ENCODE measurements at places on chromosomes 13 and 19. TPM values are rescaled to one million over a fixed set of nuclear protein-coding genes. Genes with fewer than 3 reads are reported as not detected.

DNA sequence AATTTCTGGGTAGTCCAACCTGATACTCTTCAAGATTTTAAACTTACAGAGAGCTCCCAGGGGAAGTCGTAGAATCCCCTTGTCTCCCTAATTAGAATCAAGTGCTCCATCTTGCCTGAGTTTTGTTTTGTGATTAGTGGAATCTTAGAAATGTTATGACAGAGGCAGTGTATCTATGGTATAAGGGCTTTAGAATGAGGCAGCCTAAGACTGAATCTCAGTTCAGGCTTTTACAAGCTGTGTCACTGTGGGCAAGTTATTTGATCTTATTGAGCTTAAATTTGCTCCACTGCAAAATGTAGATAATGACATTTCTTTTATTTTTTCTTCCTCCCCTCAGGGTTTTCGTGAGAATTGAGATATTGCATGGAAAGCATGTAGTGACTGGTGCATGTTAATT is 215.5 kb downstream of the POSTN start:
- DNase-seq = no peak

- DNase-seq = no peak
Measured at GRCh38 chr13:112845511-112846144, 123.4 kb upstream of the MCF2L start.

DNA sequence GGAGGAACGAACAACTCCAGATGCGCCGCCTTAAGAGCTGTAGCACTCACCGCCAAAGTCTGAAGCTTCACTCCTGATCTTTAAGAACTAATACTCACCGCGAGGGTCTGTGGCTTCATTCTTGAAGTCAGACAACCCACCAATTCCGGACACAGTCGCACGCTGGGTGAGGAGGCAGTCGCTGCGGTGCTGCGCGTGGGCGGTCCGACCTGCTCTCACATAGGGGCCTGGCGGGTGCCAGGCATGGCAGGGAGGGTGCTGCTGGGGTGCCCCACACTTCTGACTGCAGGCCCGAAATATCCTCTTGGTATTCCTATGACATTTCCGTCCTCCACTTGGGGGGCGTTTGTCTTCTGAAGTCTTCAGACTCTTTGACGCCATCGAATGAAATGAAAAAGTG is 7.4 kb upstream of the MICU2 start:
- DNase-seq = no peak

- peak; percentile 75 for DNase-seq
Measured at GRCh38 chr19:48608798-48609263, 2.3 kb downstream of the SPACA4 start.

DNA sequence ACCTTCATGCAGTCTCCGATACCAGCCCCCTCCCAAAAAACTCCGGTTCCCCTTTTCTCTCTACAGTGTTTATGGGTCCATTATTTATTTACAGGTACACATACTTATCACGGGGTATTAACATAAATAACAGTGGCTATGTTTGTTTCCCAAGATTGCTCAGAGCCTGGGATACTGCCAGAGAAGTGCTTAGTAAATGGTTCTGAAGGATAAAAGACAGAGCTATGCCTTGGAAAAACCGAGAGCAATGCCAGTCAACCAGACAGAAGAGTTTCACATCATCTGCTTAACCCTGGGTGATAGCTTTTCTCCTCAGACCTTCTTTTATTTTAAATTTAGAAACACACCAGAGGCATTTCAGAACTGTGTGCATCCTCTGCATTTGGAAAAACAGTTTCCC is 61.3 kb downstream of the NUFIP1 start:
- DNase-seq = no peak

- DNase-seq = no peak
Measured at GRCh38 chr13:50026788-50027473, 11.7 kb downstream of the KCNRG start.

GRCh38 chr19:32662186-32662585 is 12.8 kb downstream of the ANKRD27 start:
- DNase-seq = no peak

DNA sequence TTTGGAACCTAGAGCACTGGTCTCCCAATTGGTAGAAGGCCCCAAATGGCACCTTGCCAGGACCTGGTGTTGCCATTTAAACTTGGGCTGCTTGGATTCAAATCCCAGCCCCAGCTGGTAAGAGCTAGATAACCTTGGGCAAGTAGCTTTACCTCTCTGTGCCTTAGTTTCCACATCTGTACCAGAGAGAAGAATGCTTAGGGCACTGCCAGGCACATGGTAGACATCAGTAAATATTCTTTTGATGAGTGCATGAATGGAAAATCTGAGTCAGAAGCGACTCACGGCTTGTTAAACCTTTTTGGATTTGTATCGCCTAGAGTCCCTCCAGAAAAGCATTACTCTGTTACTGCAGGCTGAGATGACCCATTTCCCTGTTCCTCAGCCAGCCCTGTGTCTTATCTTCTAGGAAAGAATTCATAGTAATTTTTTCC is 90.9 kb downstream of the SIPA1L3 start:
- DNase-seq = no peak

IZUMO4 gene
- 11.9 TPM for total RNA-seq

DNA sequence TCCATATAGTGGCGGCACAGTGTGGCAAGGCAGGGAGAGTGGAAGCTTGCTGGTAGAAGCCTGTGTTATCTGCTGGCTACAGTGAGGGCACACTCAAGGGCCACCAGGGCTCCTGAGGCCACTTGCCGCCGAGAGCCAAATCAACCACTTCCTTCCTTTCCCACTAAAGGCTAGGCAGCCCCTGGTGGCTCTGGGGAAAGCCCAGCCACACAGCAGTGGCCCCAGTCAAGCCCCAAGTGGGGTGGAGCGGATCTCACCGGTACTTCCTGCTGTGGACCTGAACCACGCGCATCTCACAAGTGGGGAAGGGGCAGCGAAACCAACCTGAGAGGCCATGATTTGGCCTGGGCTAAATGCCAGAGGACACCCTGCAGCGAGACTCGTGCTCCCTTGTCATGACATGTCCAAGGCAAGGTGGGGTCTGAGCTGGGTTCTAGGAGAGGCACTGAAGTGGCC is 21.9 kb upstream of the SLC35E1 start:
- DNase-seq = peak; percentile 82

PALM3 gene
- not detected for total RNA-seq

DNA sequence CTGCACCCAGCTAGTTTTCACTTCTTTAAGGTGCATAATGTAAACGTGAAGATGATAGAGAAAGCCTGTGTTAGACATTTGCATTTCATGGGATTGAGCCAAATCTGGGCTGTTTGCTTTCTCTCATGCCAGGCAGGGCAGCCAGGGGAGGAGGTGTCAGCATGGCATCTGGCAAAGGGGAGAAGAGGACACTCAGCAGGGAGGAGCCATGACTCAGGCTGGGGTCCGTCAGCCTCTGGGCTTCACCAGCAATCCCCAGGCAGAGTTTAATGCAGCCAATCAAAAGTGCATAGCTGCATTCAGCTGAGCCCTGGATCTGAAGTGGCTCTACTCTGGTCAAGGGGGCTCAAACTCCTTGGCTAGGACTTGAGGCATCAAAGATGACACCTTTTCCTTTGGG is 23.5 kb downstream of the EBPL start:
- DNase-seq = no peak

ZNF471 gene
- total RNA-seq = 0.71 TPM

DNA sequence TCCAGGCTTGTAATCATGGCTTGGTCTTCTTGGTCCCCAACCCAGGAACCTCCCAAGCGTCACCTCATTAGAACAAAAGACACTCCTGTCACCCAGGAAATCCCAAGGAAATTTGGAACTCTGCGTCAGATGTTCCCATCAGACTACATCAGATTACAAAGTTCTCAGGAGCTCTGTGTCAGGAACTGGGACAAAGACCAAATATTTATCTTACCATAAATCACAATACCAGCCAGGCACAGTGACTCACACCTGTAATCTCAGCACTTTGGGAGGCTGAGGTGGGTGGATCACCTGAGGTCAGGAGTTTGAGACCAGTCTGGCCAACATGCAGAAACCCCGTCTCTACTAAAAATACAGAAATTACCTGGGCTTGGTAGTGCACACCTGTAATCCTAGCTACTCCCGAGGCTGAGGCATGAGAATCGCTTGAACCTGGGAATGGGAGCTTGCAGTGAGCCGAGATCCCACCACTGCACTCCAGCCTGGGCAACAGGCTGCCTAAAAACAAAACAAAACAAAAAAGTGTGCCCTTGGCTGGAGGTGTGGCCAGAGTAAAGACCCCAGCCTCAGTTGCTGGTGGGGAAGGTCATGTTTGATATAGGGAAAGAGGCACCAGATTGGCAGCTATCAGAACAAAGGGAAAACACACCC is 16.7 kb upstream of the CCDC124 start:
- DNase-seq = no peak

DNA sequence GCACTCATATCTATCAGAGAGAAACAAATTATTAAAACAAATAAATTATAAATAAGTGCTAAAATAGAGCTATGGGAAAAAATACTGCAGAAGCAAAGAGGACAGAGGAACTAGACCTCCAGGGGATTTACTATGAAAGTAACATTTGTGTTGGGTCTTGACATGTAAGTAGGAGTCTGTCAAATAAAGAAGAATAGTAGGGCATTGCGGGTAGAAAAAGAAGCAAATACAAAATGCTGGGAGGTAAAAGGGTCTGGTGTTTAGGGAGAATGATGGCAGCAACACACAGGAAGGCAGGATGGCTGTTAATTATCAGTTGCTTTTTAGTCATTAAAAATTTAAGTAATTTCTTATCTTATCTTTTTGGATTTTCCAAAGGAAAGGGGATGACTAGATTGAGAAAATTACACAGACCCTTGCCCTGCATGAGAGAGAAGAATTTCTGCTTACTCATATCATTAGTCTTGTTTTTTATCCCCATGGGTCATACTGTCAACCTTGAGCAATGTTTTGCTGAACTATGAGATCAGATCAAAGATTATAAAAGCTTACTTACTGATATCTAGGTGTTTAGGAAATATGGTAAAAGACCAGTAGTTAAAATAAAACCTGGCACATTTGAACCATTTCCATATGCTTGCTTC is 472.7 kb downstream of the DIAPH3 start:
- no peak for DNase-seq

TRIP10 gene
- 1.7 TPM for total RNA-seq

DNA sequence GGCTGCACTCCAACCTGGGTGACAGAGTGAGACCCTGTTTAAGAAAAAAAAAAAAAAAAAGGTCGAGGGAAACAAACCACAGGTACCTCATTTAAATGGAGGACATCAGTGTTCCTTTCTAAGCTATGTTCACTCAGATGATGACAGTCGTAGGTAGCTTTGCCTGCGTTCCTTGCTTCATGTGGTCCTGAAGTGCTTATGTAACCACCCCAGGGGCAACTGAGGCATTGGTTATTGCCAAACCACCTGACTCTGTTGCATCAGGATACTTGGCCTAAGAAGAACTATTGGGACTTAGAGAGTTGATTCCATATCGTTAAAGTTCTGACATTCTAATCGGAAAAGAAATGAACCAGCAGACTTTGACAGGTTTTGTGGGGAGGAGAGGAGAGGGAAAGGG is 51.7 kb downstream of the SPATA13 start:
- DNase-seq = no peak

TLE6 gene
- not detected for total RNA-seq

CLDN10 gene
- total RNA-seq = not detected

TNFSF11 gene
- not detected for total RNA-seq

HSD11B1L gene
- 3.1 TPM for total RNA-seq

TUBB4A gene
- total RNA-seq = 1.4 TPM

DACH1 gene
- total RNA-seq = not detected

MYO1F gene
- 76.8 TPM for total RNA-seq

GRCh38 chr13:47110141-47110540 is 213.3 kb upstream of the HTR2A start:
- DNase-seq = no peak

- DNase-seq = peak; percentile 89
Measured at GRCh38 chr19:1249298-1249989, 1.1 kb downstream of the MIDN start.

- DNase-seq = no peak
Measured at GRCh38 chr13:37481885-37482227, 116.7 kb downstream of the POSTN start.

GRCh38 chr13:27450921-27451471 is 632 bp upstream of the MTIF3 start:
- DNase-seq = peak; percentile 50

DNA sequence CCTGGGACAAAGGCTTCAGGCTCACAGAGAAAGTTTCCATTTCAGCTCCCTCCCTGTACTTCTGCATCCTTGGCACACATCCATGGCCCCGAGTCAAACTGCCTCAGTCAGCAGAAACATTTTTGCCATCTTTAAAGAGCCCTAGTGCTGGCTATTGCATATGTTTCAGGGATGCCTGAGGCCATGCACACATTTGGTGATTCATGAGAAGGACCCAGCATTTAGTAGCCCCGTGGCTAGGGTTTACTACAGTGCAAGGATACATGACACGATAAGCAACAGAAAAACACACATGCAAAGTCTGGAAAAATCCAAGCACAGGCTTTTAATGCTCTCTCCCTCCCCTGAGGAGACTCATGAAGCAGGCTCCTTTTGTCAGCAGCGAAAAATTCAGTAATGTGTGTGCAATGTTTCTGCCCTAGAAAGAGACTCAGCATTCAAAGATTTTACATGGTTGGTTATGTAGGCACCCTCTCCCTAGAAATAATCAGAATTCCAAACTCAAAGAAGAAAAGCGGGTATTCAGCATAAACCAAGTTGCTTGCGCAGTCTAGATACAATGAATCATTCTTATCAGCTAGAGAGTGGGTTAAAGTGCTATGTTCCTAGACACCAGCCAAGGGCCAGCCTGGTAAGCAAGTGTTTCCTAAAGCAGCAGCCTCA is 17.6 kb downstream of the ACOD1 start:
- DNase-seq = no peak

Data from CD8-positive, alpha-beta T cell (primary cell).